ENCODE measurements at places on chromosomes 5 and 9.
A peak's percentile ranks its signal among the peaks of the same experiment; 100 is the strongest.

DNA sequence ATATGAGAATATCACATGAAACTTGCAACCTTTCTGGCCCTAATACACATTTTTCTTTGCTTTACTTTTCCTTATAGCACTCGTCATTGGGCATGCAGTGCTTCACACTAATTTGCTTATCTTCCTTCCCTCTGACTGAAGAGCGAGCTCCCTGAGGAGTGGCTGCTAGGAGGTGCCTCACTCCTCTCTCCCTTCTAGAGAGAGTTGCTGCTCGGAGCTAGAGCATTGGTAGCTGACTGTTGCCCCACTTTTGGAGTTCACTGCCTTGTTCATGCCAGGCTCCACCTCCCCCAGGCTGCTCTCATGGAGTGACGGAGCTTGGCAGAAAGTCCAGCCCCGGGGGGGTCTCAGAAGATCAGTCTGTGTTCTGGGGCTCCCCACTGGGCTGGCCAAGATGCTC, 413.2 kb downstream of the MED10 start:
- DNase-seq = no peak

DNA sequence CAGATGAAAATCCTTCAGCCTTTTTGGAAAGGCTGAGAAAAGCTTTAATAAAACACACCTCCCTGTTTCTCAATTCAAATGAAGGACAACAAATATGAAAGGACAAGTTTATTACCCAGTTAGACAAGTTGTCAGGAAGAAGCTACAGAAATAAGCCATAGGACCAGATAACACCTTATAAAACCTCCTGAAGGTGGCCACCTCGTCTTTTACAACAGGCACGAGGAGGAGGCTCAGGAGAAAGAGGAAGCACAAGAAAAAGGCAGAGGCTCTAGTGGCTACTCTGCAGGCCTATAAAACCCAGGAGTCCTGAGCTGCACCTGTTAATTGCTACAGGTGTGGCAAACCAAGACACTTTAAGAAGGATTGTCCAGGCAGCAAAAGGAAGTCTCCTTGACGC, 352.1 kb upstream of the CDH18 start:
- DNase-seq = no peak

DNA sequence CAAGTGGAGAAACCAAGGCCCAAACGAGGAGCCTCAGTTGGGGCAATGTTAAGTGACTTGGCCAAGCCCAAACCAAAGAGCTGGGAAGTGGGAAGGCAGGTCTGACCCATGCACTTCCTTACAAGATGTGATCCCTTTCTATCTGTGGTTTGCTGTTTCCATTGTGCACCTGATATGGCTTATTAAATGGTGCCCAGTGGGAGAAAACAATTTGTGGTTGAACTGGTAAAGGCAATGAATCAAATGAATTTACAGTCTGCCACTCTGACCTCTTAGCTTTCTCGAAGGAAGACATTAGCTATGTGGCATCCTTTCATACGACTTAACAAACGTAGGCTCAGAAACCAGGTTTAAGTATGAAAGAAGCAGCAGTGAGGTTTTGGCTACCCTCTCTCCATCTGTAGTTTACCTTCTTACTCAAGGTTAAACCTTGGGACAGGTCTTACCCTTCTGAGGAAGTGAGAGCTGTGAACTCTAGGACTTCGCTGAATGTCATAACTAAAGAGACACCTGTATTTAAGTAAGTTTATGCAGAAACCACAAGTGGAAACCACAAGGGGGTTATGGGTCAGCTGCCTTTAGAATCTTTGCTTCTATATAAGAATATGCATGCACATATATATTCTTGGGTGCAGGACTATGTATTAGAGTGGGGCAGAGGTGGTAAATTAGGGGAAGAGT, 100.5 kb upstream of the SPATA31D4 start:
- DNase-seq = no peak

DNA sequence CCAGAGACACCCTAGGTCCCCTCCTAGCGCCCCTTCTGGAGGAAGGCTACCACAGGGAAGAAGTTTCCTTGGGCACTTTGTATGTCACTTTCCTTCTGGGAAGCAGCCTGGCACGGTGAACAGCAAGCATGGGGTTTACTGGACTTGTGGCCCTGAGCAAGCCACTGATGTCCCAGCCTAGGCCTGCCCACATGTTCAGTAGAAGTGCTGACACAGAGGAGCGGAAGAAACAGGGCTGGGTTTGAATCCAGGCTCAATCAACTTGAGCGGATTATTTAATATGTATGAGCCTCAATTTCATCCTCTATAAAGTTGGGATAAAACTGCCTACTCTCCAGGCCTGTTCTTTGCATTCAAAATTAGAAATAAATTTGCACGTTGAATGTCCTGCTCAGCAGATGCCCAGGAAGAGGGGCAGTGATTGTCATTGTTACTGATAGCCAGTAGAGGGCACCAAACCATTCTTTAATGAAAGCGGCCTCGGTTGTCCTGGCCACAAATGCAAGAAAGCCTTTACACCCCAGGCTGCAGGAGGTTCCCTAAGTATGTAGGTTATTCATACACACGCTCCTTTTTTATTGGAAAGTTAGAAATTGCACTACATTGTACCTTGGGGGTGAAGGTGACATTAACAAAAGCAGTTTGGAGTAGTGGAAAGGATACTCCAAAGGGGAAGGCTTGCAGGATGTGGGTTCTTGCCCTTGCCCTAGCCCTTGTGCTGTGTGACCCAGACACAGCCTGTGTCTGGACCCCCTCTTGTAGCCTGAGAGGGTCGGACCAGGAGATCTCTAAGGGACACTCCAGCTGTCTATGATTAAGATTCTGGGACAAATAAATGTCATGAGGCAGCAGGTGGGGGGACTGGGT, 13.4 kb upstream of the XPA start:
- DNase-seq = peak; percentile 25
